Esophagus mucosa (tissue), 1 donor: ENCODE measurements at places on chromosomes 3 and 15.

GRCh38 chr15:74222240-74223119 lies 13.6 kb upstream of the CCDC33 start:
- no peak for ATAC-seq

- ATAC-seq = no peak
Observed at GRCh38 chr15:88646088-88646405, 7.2 kb downstream of the ISG20 start.

DNA sequence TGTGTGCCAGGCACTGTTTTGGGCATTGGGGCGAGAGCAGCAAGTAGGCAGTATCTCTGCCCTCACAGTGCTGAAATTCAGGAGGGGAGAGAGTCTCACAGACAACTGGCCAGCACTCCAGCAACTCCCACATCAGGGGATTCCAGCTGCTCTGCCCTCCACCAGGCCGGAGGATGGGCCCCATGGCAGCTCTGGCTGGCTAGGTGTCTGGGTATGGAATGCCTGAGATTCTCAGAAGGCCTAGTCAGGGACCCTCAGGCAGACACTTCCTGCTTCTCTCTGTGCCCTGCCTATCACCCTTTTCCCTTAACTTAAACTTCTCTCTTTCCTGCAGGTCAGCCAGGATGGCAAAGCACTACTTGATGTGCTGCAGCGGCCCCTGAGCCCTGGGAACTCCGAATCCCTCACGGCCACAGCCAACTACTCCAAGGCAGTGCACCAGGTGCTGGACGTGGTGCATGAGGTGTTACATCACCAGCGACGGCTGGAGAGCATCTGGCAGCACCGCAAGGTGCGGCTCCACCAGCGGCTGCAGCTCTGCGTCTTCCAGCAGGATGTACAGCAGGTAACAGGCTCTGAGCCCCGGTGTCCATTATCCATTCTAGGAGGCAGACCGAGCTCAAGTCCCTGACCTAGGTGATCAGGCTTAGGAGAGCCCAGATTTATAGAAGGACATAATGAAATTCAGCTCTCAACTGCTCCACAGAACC lies 342.2 kb upstream of the ROPN1 start:
- ATAC-seq = no peak

GRCh38 chr3:107969525-107969924 lies 121.3 kb downstream of the CD47 start:
- ATAC-seq = no peak

GRCh38 chr3:178203165-178203564 lies 333.1 kb upstream of the KCNMB2 start:
- no peak for ATAC-seq

- no peak for ATAC-seq
Observed at GRCh38 chr15:89187986-89188514, 33.3 kb downstream of the RLBP1 start.

- no peak for ATAC-seq
Observed at GRCh38 chr3:52438579-52439425, 6.1 kb downstream of the SEMA3G start.

GRCh38 chr3:195209847-195210265 lies 61.1 kb downstream of the XXYLT1 start:
- peak; percentile 32 for ATAC-seq

DNA sequence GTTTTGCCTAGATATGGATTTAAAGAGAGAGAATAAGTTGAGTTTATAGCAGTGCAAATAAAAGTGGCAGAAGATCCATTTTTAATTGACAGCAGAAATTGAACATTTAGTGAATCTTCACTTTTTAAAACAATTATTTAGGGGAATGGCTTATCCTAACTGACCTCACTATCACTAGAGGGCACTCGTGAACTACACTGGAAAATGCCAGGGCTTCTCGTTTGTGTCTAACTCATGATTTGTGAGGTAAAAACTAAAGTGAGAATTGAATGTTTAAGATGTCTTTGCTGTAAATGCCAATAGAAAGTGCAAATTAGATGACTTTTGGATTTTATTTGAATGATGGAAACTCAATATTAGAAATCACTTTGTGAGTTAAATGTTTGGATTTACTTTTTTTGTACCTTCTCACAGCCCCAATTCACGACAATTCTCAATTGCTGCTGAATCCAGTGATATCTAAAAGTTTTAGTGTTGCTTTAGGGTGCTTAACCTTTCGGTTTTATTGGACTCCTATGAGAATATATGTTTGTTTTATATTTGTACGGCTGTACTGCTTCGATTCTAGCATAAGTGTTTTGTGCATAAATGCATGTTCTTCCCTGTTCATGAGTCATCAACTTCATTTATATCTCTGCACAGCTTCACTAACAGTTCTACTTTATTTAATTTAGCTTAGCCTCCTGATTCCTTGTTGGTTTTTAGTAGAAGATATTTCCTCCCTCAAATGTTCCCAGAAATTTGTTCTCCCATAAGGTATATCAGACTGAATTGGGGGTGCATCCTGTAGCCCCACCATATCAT lies 462.1 kb downstream of the MFSD1 start:
- ATAC-seq = no peak

DNA sequence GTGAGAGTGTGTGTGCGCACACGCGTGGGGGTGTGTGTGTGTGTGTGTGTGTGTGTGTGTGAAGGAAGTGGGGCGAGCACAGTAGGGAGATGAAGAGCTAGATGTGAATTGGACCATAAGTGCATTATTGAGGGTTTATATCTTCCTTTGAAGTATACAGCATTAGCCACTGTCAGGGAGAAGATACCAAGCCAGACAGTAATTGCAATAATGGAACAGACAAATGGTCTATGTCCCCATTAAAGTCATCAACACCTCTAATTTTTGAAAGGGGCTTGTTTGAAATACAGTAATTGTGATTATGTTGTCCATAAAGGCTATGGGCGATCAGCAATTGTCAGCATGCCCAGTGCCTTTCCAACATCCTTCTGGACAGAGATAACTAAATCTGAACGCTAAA lies 429.2 kb upstream of the NR2F2 start:
- no peak for ATAC-seq

DNA sequence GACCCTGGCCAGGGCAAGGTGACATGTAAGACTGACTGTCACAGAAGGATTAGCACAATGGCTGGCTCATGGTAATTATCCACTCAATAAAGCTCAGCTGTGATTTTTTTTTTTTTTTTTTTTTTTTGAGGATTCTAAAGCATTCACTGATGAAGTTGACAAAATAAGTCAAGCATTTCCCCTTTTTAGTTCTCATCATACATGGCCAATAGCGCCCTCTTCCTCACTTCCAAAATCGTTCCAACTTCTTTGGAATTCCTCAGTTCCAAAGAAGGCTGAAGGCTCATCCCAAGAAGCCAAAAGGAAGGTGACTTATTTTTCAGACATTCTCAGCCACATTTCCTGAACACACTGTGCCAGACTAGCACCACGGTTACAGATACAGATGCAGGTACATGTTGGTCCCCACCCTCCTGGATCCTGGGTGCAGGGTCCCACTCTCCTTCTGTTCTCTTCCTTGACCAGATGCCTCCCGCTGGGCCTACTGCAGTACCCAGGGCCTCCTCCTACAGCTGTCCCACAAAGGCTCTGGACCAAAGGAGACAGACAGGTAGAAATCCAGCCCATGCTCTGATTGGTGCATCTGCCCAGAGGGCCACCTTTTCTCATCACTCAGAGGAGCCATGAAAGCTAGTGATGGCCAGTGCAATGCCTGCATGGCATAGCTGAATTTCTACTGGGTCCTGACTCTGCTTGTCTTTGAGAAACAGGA lies 202.6 kb downstream of the UACA start:
- ATAC-seq = no peak

GRCh38 chr3:156718622-156719306 lies 44.4 kb downstream of the TIPARP start:
- ATAC-seq = no peak

DNA sequence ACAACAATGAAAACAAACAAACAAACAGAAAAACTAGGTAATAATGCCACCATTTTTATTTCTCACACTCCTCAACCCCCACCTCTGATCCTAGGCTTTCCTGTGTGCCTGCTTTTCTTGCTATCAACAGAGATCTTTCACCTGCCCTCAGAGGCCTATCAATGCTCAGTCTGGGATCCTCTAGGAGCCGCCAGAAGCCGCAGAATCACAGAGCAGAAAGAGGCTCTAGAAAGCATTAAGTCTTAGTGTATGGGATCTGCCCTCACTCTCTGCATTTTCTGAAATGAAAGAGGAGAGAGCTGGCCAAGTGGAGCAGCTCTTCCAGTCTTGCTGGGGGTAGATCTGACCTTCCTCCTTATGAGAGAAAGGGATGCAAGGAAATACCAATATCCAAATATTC lies 306.8 kb downstream of the TUSC7 start:
- ATAC-seq = no peak

GRCh38 chr15:77846360-77846759 lies 213.6 kb upstream of the LINGO1 start:
- ATAC-seq = no peak

DNA sequence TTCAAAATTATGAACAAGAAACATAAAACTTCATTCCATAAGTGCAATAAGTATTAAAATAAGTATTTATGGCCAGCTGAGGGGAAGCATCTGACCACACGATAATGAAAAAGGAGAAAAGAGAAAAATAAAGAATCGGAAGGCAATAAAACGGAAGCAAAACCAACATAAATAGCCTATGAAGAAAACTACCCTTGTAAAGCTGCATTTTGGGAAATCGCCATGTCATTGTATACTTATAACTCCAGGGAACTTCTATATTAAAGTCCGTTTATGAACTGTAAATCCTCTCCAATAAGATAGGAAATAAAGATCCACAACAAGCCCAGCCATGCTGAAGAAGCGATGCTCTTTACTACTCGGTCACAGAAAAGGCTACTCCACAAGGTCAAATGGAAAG lies 47.7 kb downstream of the MORC1 start:
- no peak for ATAC-seq
